NCI-H2081 (cell line): ENCODE measurements at places on chromosomes 12 and 14.

- no peak for DNase-seq
Observed at GRCh38 chr14:38205949-38206665, 1.6 kb upstream of the SSTR1 start.

- no peak for DNase-seq
Observed at GRCh38 chr14:81447021-81447764, 47.1 kb upstream of the STON2 start.

DNA sequence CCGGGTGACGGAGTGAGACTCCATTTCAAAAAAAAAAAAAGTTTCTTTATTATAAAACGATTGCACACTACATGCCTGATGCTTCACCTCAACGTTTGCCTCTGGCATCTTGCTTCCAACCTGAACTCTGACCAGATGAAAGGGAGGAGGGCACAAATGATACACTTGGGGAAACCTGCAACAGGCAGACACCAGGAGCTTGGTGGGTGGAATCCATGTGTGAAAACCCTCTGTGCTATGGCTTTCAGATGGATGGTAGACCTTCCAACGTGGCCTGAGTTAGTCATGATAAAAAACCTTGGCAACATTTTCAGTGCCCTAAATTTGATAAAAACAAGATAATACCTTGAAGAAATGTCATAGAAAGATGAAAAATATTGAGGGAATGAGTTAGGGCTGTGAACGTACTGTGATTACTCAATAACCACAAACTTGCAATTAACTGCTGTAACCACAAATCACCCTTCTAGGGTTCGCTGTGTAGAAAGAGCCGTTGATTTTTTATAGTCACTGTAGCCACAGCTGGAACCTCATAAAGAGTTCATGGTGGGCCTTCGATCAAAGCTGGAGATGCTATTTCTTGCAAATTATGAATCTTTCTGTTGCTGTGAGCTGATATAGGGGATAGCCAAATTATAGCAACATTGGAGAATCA is 26.1 kb upstream of the GZMB start:
- no peak for DNase-seq

GRCh38 chr14:22713631-22713950 is 52.9 kb upstream of the OXA1L start:
- no peak for DNase-seq

DNA sequence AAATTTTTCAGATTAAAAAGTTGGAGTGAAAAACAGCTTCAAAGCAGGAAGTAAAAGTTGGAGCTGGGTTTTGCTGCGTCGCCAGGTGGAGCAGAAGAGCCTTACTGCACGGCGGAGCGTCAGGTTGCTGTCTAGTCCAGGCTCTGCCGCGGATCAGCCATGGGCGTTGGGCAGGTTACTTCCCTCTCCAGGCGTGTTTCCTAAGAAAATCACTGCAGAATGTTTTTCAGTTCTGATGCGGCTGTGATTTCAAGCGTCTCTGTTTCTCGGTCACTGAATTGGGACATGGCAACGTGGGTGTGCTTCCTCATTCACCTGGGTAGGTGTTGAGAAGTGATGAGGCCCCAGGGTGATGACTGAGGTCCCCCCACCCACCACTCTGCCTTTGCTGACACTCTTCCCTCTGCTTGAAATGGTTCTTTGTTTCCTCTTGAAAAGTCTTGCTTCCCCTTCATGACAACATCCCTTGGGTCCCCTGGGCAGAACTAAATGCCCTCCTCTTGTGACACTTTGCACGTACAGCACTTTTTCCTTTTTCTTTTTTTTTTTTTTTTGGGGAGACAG is 7.6 kb downstream of the EVL start:
- no peak for DNase-seq

DNA sequence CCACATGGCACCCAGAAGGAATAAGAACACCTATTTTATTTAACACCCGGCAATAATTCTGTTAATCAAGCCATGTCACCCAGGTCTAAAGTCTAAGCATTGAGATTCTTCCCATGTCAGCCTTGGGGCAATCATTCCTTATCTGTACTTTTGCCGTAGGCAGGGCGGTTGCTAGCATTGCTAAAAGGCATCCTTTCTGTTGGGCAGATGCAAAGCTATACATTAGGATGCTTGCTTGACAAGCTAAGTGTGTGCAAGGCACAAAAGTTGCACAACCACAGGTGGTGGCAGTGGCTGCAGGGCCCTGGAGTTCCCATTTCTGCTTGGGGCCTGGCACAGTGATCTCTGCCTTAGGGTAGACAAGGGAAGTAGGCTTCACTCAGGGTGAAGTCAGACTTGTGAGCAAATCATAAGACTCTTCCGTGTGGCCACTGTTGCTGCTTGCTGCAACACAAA is 12.5 kb upstream of the GALNT6 start:
- no peak for DNase-seq

GRCh38 chr12:61384511-61384910 is 875.7 kb upstream of the USP15 start:
- no peak for DNase-seq

DNA sequence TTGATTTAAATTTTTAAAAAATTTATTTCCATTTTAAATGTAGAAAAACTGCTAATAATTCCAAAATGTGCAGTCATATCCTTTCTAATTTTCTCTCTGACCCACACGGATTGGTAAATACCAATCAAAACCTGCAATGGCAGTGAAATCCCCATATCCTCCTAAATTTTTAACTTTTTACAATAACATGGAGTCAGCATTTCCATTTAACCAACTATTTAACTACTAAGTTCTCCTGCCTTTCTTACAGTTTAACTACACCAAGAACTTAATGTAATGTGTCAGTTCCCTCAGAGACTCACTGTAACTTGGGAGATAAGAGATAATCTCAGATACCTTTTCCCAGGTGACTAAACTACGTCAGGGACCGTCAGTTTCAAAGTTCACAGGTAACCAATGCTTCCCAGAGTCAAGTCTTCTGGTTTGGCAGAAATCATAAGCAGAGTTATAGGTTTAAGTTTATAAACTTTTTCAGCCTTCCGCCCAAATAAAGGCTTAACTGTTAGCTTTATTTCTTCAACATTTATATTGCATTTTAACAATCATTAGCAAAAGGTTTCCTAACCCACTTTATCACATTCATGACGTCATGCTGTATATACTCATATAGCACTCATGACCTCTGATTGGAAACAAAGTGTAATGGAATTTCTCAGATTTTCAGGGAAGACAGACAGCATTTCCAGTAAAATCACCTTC is 7.6 kb downstream of the KRAS start:
- no peak for DNase-seq

- DNase-seq: no peak
Observed at GRCh38 chr14:42469637-42470426, 863.2 kb downstream of the LRFN5 start.

DNA sequence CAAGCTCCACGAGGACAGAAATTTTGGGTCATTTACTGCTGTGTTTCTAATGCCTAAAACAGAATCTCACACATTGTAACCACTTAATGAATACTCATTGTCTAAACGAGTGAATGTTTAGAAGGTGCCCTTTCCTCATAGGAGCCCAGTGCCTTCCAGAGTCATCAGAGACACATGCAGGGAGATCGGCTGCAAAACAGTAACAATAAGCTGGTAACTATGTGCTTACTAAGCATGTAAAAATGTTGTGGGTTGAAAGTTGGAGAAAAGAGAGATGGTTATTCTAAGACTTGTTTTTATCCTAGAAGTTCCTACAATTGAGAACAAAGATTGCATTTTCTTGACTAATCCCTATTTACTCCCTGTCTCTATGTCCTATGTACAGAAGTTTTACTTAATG is 7.4 kb downstream of the TESPA1 start:
- no peak for DNase-seq

- DNase-seq: no peak
Observed at GRCh38 chr12:111942557-111942956, 70.4 kb downstream of the TMEM116 start.

DNA sequence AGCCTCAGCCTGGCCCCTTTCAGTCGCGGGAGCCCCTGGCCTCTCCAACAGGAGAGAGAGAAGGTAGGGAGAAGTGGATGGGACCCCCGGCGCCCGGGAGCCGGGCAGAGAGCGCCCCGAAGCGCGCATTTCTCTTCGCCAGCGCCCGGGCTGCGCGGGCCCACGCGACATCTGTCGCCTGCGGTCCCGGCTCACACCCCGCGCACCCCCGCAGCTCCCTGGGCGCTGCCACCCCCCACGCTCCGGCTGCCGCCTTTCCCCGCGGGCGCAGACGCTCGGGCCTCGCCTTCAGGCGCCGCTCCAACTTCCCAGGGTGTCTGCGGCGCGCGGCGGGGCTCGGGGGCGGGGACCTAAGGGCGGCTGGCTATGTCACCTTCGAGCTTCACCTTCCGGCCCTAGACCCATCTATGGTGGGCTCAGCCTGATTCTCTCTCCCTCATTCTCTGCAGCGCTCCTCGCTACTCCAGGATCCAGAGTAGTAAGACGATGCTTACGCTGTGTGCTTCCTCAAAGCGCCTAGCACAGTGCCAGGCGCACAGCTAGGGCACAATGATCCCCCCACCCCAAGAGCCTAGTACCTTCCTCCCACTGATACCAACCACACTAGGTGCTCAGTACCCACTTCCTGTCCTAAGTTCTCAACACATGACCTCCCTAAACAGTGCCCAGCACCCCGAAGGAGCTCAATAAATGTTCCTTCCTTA is 1.6 kb downstream of the HRK start:
- no peak for DNase-seq

GRCh38 chr14:74034572-74034971 is 15.4 kb downstream of the BBOF1 start:
- no peak for DNase-seq

DNA sequence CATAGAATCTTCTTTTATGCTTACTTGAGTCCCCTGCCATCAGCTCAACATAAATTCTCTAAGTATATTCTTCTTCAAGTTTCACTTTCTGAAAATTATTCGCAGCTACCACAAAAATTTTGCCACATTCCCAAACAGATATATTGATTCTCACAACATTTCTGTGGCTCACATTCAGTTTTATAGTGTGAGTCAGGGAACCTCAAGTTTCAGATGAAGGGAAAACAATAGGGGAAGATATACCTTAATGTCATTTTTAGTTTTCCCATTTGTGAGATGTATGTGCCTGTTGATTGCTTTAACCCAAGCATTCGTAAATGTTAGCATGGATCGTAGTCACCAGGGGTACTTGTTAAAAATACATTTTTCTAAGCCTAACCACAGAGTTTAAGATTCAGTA is 465.8 kb downstream of the CCER1 start:
- DNase-seq: no peak

GRCh38 chr12:128644664-128645296 is 179.0 kb downstream of the SLC15A4 start:
- peak; percentile 20 for DNase-seq

DNA sequence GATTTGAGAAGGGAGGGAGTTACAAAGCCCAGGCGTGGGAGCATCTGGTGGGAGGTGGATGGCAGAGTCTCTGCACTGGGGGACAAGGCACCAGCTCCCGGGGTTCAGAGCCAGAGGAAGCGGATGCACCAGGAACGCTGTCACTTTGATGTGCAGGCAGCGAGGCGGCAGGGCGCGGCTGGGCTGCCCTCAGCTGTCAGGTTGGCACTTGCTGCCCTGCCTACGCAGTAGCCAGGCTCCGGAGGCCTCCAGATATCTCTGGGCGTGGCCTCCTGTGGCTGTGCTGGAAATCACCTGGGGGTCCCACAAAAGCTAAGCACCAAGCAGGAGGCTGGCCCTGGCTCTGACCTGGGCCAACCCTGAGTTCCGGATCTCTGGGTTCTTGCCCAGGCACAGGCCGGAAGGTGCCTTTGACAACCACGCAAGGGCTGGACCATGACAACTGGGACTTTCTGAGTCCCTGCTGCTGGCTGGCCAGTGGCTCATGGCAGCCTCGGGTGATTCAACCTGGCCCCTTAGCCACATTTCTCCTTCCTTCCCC is 62.1 kb upstream of the MAP1LC3B2 start:
- no peak for DNase-seq

DNA sequence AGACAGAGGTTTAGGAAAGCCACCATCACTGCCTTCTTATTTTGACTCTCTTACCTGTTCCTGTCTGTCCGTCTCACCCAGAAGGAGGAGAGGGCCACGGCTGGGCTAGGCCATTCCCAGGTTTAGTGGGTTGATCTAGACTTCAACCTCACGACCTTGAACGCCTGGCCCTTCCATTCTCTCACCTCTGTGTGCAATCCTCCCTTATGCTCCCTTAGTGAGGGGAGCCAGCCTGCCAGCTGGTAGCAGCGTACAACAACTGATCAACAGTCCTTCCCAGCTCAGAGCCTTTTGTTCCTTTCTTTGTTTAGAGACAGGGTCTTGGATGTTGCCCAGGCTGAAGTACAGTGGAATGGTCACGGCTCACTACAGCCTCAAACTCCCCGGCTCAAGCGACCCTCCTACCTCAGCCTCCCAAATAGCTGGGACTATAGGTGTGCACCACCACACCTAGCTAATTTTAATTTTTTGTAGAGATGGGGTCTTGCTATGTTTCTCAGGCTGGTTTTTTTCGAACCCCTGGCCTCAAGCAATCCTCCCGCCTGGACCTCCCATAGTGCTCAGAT is 123.9 kb downstream of the ZNF664 start:
- DNase-seq: no peak

- no peak for DNase-seq
Observed at GRCh38 chr12:115998794-115999478, 278.6 kb downstream of the MED13L start.
